ENCODE measurements at places on chromosomes 2 and 18.

DNA sequence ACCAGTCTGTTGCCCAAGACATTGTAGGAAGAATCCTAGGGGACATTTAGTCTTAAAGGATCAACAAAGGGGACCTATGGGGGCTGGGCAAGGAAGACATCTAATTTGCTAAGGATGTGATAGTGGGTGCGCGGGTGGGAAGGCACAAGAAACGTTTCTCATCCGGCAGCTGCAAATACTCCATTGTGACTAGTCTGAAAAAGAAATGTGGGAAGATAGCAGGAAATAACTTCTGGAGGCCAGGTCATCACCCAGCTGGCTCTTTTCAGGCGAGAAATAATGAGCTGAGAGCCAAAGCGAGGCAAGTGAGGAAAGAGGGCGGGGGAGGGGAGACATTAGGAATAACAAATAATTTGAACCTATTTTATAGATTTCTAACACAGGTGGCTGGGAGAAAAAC, 70.3 kb upstream of the NCK2 start:
- DNase-seq: no peak

- DNase-seq: no peak
Observed at GRCh38 chr18:62438018-62438329, 84.9 kb upstream of the ZCCHC2 start.

DNA sequence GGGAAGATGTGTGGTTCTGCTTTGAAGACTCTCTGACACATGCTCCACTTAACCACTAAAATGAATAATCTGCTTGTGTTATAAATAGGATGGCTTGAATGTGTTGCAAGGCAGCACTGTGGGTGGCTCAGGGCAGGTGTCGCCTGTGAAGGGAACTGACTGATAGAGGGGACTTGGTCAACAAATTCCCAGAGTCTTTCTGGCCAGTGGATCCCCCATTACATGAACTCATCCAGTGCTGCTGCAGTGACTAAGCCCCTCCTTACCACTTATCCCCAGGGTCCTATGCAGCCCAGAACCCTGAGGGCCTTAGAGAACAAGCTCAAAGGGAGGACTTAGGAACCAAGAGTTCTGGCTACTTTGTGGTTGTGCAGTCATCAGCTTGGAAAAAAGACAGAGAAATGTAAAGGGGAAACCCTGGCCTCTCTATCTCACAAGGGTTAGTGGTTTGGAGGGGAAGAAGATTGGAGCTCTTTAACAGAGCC, 226.2 kb upstream of the TNP1 start:
- DNase-seq: no peak

DNA sequence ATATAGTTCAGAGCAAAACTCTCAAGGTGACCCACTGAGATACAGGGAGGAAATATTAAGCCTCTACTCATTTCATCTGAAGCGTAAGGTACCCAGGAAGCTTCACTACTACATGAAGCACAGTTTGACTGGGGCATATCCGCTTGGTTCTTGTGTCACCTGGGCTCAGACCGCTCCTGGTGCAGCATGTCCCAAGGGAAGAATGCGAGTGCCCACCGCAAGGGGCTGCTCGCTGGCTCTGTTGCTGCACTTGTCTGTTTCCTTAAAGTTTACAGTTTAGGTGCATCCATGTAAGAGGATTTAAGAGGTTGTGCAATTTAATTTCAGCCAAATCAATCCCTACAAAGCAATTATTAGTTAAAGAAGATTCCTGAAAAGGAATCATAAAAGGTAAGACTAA, 507.8 kb downstream of the FBXO15 start:
- no peak for DNase-seq

GRCh38 chr18:50289108-50289443, 1.6 kb upstream of the CXXC1 start:
- DNase-seq: no peak

- DNase-seq: no peak
Observed at GRCh38 chr2:96918092-96918753, 48.3 kb upstream of the SEMA4C start.

DNA sequence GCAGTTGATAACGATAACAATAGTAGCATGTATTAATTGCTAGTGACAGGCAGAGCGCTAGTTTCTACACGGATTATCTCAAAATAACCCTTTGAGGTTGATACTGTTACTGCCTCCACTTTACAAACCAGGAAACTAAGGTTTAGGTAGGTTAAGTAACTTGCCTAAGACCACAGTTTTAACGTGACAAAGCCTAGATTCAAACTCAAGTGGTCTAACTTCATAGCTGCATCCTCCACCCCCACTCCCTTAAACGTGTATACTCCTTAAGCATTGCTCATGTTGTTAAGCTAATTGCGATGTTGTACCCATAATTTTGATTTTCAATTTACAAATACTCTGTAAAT, 1.2 kb downstream of the ME2 start:
- no peak for DNase-seq

- DNase-seq: no peak
Observed at GRCh38 chr18:36335476-36336279, 38.2 kb downstream of the FHOD3 start.

- DNase-seq: no peak
Observed at GRCh38 chr2:224836263-224836662, 120.1 kb upstream of the CCDC195 start.

DNA sequence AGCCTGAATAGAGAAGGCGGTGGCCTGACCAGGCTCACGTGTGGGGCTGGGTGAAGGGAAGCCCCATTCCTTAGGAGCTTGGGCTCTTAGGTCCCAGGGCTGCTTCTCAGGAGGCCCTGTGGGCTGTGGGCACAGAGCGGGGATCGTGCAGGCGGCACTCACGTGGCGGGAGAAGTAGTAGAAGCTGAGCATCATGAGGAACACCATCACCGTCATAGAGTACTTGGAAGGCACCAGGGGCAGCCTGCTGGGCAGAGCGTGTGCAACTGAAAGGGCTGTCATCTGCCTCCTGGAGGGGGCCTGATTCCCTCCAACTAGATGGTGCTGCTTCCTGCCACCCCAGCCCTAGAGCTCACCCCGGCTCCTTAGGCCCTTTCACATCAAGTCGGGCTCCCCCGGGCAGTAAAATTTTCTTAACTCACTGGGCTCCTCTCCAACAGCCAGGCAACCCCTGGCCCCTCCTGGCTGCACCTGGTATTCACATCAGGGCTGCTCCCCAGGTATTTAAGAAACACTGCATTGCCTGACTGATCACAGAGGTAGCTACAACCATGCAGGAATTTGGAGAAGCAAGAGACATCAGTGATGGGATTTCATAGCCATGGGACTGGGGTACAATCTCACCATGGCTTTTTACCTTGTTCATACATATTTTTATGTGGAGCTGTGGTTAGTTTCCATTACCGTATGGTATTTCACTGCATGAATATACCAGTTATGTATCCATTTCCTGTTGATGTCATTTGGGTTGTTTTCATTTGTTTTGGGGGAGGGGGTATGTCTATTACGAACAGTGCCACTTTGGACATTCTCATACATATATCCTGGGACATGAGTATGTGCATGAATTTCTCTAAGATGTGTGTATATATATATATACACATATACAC, 32.9 kb downstream of the CENPO start:
- no peak for DNase-seq

DNA sequence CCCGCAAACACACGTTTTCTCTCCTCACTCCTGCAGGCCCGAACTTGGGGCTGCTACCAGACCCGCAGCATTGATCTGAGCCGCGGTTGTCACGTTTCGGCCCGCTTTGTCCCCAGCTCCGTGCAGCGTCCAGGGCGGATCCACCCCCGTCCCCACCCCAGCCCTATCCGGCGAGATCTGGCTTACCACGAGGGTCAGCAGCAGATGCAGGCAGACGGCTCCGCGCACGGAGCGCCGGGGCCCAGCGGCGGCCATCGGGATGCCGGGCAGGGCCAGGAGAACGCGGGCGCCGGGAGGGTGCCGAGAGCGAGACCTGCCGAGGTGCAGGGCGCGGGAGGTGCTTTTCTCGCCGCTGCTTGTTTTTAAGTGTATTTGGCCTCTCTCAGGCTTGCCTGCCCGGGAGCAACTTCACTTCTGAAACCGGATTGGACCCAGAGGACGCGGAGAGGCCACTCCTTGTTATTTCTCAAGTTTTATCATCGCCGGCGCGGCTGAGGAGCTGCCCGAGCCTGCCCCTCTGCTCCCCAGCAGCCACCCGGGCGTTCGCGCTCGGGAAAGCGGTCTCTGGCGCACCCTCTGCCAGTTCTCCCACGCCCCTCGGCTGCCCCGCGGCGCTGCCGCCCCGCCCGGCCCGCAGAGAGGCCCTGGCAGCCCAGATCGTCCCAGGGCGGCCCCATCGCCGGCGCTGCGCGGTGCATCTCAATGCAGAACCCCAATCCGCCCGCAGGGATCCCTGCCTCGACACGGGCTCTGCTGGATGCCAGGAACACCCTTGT, at the start of gene DSC3:
Gene DSC3, minus strand, starts transcription at position 337 of the 776 bp plus-strand sequence. Its CDS starts 82 bp downstream, at position 255.
- DNase-seq: no peak

DNA sequence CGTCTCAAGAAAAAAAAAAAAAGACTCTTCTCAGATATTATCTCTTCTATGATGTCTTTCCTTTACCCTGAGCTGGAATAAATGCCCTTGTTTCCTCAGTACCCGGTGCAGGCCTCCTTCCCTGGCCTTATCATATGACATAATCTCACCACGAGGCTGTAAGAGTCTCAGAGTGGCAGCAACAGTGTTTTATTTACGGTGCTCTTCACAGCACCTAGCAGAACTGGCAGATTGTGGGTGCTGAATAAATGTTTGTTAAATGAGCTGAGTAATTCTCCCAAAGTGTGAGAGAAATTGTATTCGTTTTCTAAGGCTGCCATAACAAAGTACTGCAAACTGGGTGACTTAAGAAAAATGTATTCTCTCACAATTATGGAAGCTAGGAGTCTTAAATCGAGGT, 82.8 kb upstream of the CD28 start:
- no peak for DNase-seq

DNA sequence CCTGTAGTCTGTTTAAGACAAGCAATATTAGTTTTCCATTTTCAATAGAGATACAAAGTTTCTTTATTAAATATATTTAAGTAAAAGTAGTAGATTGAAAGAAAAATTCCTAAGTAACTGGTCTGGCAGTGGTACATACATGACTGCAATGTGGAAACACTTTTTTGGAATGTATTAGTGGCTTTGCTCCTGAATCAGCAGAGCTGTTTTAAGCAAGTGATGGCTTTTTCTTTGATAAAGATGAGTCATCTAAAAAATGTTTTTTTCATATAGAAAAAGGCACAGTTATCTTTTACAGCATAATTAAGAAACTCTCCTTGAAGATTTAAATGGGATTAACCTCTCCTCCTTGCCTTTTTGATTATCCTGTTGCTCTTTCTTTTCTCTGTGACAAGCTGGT, 34.9 kb downstream of the KDM3A start:
- DNase-seq: no peak

DNA sequence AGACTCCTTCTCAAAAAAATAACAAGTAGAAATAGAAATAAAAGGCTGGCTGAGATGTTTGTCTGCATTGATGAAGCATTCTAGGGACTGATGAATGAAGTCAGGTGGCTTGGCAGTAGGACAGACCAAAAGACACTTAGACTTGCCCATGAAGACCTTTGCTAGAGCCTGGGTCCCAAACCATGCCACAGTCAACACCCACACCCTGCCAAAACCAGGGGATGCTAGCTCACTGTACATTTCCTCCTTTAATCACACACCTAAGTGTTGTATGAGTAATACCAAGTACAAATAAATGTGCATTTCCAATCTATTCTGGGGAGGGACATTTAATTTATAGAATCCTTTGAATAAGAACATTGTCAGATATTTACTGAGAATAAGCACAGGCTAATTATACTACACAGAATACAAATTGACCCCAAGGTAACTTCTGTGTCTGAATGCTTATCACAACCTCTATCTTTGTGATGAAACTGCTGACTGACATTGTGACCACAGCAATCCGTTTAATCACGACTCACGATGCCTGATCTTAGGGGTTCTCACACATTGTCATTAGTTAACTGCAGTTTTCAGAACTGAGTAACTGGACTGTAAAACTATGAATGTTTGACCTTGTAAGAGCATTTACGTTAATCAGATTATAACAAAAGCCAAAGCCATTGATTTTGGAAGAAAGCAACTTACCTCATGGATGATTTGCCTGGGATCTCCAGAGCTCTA, 10.5 kb upstream of the NOL10 start:
- no peak for DNase-seq

DNA sequence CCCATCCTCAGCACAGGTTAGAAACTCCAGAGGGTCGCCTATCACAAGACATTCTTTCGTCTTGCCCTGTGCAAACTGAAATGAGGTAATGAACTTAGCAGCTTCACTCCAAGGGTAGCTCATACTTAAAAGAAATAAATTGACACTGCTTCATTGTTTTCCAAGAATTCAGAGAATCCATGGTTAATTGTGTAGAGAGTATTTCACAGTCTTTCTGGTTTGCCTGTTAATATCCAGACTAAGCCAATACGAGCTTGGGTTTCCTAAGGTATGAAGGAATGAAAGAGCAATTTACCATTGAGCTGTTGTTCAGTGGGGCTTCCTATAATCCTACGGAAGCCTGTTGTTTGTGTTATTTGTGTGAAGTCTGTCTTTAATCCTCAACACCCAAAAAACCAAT, 58.7 kb downstream of the FAM124B start:
- DNase-seq: no peak

GRCh38 chr2:196597531-196597930, 42.0 kb upstream of the CCDC150 start:
- no peak for DNase-seq

DNA sequence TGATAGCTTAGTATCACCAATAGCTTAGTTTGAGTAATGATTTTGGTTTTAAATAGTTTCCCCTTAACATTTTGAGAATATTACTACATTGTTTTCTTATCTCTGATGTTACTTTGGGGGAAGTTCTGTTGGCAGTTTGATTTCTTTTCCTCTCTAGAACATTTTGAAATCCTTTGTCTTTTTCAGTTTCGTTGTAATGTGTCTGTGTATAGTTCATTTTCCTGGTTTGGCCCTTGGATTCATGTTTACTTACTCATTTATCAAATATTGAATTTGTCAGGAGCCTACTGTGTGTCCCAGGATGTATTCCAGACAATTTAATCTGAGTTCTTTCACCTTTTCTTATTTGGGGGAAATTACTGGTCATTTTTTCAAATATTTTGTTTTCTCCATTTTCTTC, 16.7 kb downstream of the ANKRD12 start:
- no peak for DNase-seq

DNA sequence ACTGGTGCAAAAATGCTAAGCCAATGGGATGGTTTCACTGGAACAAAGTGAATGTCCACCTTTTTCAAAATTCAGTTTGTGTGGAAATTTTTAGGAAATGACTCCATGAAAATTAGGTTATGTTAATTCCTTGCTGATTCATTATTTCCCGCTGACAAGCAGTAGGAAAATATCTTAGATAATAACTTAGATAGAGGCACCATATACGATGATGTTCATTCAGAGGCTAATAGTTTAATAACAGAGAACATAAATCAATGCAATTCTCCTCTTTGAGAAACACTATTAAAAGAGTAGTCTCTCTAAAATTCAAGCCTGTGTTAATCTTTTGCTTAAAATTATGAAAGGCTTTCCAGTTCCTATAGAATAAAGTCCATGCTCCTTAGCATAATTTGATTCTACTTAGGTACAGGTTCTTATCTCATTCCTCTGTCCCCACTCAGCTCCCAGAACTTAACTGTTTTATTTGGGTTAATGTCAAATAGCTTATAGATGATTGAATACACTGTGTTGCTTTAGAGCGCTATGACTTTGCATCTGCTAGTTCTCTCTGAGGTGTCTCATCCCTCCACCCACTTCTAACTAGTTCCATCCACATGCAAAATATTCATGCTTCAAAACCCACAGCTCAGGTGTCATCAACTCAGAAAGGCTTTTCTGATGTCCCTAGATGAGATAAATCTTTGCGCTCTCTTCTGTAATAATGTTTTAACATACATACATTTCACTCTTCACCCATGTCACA, 503.6 kb downstream of the ERBB4 start:
- DNase-seq: no peak

All from NAMALWA (cell line).